ENCODE measurements at places on chromosomes 2 and 18. TPM values are rescaled to one million over a fixed set of nuclear protein-coding genes. Genes with fewer than 3 reads are reported as not detected.

- no peak overlapping the region for H3K4me3 ChIP-seq
- H3K4me1 ChIP-seq = peaks cover 5% of the 10 kb centered on the region
- H3K27me3 ChIP-seq = peaks cover 43% of the 10 kb centered on the region
- H3K27ac ChIP-seq = no peak overlapping the region
- DNase-seq = no peak
Observed at GRCh38 chr18:55319459-55320193, 268.4 kb downstream of the TCF4 start.

- H3K4me1 ChIP-seq = peaks cover 3% of the 10 kb centered on the region
- no peak for DNase-seq
- no peaks in the 10 kb centered on the region for H3K36me3 ChIP-seq
- H3K27me3 ChIP-seq = no peaks in the 10 kb centered on the region
- no peak overlapping the region for H3K27ac ChIP-seq
Observed at GRCh38 chr18:31195063-31195462, 32.4 kb upstream of the DSC1 start.

- H3K4me1 ChIP-seq = no peaks in the 10 kb centered on the region
- H3K36me3 ChIP-seq = no peaks in the 10 kb centered on the region
- H3K27me3 ChIP-seq = peaks cover 2% of the 10 kb centered on the region
- no peak overlapping the region for H3K27ac ChIP-seq
- no peak for DNase-seq
- H3K4me3 ChIP-seq = no peak overlapping the region
Observed at GRCh38 chr2:224190234-224190935, 151.3 kb upstream of the SERPINE2 start.

DNA sequence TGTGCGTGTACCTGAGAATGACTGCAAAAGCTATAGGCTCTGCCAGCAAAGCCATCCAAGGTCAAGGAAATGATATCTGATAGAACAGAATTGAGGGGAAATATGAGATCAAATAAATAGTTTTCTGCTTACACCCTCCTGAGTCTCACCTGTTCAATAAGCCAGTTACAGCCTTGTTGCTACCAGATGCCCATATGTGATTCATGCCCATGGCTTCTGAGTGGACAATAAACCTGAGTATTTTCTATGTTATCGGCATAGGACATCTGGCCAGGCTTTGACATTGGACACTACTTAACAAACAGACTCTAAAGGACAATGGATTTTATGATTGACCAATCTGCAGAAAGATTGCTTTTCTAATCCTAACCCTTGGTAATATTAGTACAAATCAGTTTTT lies 297.9 kb downstream of the LRATD1 start:
- H3K4me3 ChIP-seq = no peak overlapping the region
- H3K27me3 ChIP-seq = peaks cover 2% of the 10 kb centered on the region
- H3K36me3 ChIP-seq = no peaks in the 10 kb centered on the region
- no peaks in the 10 kb centered on the region for H3K4me1 ChIP-seq
- H3K27ac ChIP-seq = no peak overlapping the region
- no peak for DNase-seq

NEURL3 gene
- total RNA-seq = 0.48 TPM

- H3K4me3 ChIP-seq = no peak overlapping the region
- DNase-seq = no peak
Observed at GRCh38 chr2:217926801-217927200, 76.0 kb downstream of the TNS1 start.

DNA sequence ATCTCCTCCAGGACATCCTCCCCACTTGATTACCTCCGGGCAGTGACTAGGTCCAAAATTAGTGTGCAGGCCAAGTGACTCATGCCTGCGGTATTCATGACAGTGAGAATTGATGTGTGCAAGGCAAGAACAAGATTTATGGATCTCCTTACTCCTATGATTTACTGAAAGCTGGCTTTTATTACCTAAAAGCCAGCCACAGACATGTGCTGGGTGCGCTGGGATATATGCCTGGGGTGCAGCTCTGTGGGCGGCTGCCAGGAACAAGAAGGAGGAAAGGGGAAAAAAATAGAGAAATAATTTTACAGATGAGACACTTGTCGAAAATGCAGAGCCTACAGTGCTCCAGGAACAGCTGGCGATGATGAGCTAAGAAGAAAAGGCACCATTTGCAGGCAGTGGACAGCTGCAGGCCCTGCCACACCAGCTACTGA lies 359.3 kb downstream of the CMPK2 start:
- no peak overlapping the region for H3K27ac ChIP-seq
- H3K36me3 ChIP-seq = no peaks in the 10 kb centered on the region
- DNase-seq = no peak
- H3K4me3 ChIP-seq = no peak overlapping the region

GRCh38 chr2:200329798-200330197 lies 23.3 kb downstream of the SPATS2L start:
- no peak overlapping the region for H3K27ac ChIP-seq
- no peak for DNase-seq
- peaks cover 2% of the 10 kb centered on the region for H3K27me3 ChIP-seq
